Activated T-helper 9 cell treated with anti-CD3 and anti-CD28 coated beads, Interleukin-2, amount 50 U/mL, for 16 hours (primary cell): ENCODE measurements at places on chromosomes 13 and 19.

- no peak for DNase-seq
Measured at GRCh38 chr19:13804830-13805683, 9.8 kb downstream of the ZSWIM4 start.

DNA sequence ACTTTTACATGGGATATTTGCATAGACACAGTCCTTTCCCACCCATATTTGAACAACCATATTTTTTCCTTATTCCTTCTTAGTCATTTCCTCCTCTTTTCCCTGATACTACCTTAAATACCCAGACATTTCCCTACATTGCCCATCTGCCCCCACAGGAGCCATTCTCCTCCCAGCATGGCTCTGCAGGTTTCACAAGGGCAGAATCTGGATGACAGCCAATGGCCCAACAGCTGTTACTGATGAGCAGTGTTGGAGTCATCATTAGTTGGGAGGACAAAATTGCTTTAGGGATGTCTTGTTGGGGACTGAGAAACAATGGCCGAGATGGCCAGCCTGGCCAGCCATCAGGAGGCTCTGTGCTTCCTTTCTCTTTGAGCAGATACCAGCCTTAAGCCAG is 209.5 kb downstream of the KLF5 start:
- no peak for DNase-seq

DNA sequence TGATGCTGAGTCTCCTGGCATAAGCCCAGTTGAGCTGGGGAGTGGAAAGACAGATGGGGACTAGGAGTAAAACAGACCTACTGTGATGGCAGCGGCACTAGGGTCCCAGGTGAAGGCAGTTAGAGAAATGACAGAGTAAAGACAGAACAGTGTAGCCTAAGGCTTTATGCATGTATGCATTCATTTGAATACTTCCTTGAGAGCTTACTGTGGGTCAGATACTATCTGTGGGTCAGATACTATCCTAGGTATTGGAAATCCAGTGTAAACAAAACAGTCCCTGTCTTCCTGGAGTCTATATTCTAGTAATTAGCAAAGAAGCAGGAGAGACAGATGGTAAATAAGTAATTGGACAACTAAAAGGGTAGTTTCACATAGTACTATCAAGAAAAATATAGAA is 73.7 kb upstream of the LRCH1 start:
- no peak for DNase-seq

DNA sequence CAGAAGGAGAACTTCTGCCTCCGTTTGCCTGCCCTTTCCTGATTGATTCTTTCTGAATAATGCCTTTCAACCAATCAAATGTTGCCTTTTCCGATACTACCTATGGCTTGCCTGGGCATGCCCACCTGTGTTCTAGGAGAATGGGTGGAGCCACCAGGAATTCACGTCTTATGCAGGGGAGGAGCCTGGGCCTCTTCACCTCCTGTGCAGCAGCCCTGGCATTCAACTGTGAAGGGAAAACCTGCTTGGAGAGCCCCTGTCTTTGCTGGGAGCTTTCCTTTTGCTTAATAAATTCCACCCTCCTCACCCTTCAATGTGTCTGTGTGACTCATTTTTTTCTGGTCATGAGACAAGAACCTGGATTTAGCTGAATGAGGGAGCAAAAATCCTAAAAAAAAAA is 730.7 kb downstream of the UQCRFS1 start:
- DNase-seq, result no peak

GRCh38 chr13:112175162-112176075 is 108.5 kb downstream of the SOX1 start:
- no peak for DNase-seq

DNA sequence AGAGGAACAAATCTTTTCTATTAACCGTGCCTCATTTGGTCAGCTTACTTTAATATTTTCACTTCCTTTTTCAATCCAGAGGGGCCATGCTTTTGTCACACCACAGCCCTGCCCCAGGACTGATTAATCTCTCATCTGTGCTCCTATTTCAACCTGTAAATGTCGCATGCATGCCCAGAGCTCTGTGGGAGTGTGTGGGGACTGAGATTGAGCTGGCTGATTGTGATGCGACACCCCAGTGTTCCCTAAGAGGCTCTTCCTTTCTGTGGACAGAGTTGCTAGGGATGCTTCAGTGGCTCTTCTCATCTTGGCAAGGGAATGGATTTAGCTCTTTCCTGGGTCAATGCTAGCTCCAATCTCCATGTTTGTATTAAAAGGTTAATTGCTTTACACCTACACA is 249.6 kb downstream of the TDRD3 start:
- no peak for DNase-seq

- no peak for DNase-seq
Measured at GRCh38 chr13:93818345-93818744, 591.7 kb downstream of the GPC6 start.

GRCh38 chr13:80336370-80336769 is 4.6 kb downstream of the SPRY2 start:
- no peak for DNase-seq

- DNase-seq, result no peak
Measured at GRCh38 chr13:44212633-44213396, 160.8 kb upstream of the SERP2 start.

GRCh38 chr13:29411481-29411880 is 184.0 kb downstream of the SLC7A1 start:
- DNase-seq, result no peak

DNA sequence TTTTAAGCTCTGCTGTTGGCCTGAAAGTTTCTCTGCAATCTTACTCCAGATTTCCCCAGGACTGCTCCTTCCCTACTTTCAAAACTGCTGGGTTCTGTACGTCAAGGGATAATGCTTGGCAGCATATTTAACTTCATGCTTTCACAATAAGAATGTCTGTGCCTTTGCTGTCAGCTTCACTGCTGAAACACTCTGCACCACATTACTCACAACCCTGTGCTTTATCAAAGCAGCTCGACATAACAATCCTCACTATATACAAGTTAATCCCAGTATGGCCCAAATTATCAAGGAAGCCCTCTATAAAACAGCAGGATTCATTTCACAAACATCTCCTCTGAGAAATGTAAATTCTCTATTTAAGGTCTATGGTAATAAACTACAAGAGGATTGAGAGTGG is 17.5 kb downstream of the LATS2 start:
- no peak for DNase-seq

- DNase-seq, result no peak
Measured at GRCh38 chr13:36710396-36710795, 36.6 kb downstream of the SERTM1 start.

DNA sequence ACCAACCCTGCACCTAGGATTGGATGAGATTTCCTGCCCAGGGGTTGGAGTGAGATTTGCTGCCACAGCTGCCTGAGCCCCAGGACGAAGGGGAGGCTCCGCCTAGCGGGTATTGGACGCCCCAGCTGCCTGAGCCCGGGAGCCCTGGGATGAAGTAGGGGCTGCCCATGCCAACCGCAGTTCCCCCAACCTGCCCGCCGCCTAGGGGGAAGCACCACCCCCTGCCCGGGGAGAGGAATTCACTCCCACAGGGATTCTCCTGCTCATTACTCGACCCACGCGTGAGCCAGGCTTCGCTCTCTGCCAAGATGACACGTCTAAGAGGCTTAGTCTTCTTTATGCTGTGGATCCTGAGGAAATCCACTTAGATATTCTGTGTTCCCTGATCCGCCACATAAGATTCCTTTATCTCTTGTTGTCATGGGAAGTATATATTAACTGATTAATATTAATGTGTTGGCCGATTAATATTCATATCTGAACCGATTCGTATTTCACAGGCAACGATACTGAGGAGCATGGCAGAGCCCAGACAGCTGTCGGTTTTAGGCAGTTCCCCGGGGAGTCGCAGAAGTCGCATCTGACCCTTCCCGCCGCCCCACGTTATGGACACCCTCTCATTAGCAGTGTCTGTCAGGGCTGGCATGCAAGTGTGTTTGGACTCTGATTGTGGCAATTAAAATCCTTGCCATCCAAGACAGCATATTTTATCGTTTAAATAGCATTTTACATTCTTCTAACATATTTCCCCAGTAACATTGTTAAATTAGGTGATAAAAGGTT is 44.5 kb upstream of the KCTD15 start:
- no peak for DNase-seq

DNA sequence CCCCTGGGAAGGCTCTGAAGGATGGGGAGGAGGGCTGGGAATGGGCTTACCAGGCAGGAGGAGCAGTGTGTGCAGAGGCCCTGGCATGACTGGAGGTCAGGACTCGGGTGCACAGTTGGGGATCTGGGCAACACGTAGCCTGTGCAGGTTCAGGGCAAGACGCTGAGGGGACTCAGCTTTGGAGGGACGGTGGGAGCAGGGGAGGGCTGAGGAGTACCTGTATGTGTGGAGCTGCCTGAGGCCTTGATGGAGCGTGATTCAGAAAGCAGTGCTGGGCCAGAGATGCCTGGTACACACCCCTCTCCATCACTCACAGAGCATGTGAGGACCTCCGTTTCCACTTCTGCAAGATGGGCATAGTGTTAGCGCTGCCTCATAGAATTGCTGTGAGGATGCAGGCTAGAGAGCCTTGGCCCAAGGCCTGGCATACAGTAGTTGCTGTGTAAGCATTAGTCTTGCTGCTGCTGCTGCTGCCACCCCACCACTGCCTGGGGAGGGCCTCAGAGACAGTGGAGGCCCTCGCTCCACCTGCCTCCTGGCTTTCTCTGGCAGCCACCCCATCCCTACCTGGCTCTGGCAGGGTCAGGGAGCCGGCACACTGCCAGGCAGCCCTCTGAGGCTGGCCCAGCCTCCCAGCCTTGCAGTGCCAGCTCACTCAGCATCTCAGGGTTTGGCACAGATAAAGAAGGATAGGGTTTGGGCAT is 2.4 kb downstream of the PAK4 start:
- no peak for DNase-seq

DNA sequence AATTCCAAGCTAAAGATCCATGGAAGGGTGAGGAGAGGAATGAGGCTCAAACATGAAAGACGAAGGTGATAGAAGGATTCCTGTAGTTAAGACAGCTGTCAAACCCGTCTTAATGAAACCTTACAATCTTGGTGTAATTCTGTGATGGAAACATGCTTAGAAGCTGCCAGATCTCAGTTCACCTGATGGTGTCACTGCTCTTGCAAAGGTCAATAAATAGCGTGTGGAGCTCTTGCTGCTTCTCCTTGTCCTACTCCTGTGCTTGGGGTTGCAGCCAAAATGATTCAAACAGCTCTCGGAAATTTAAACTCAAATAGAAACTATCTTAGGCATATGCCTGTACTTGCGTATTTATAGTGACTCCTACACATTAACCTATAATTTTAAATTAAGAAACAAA is 1705.0 kb downstream of the OLFM4 start:
- DNase-seq, result no peak

GRCh38 chr13:44726778-44727177 is 150.6 kb upstream of the TSC22D1 start:
- no peak for DNase-seq

DNA sequence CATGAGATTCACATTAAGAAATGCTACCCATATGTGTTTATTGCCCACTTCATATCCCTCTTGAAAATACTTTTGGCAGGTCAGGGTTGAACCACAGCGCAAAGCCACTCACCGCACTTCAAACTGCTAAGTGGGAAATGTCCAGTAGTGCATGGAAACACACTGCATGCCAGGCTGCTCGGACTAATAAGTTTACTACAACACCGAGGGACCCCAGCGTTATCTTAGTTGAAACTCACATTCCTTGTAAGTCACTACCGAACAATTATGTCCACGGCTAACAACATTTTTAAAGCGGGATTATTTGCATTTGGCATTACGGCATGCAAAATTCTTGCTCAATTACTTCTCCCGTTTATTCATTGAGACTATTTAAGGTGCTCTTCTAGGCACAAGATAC is 4.0 kb downstream of the BRD4 start:
- no peak for DNase-seq

GRCh38 chr19:16060294-16060693 is 16.0 kb upstream of the TPM4 start:
- DNase-seq, result no peak

GRCh38 chr19:1027650-1028061 is 1.2 kb downstream of the CNN2 start:
- no peak for DNase-seq

- no peak for DNase-seq
Measured at GRCh38 chr13:22014469-22014868, 343.6 kb downstream of the FGF9 start.

DNA sequence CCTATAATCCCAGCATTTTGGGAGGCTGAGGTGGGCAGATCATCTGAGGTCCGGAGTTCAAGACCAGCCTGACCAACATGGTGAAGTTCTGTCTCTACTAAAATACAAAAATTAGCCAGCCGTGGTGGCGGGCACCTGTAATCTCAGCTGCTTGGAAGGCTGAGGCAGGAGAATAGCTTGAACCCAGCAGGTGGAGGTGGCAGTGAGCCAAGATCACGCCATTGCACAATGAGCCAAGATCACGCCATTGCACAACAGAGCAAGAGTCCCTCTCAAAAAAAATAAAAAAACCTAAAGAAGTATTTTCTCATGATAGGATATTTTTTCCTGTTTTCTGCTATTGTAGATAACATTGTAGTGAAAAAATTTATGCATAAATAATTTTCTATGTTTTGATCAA is 13.3 kb downstream of the IFT88 start:
- DNase-seq, result no peak

DNA sequence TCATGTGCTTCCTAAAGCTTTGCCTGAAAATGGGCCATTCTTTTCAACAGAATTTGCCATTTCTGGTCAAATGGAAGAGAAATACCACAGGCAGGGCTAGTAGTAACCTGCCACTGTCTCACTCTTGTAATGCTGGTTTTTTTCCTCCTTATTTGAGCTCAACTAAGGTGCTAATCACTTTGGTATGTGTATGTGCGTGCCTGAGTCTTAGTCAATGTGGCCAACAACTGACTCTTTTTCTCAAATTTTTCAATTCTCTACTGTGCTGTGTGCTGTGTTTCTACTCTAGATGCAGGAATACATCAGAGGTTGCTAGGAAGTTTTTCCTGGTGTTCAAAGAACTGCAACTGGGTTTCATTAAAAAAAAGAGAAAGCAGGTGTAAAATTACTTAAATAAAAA is 870.2 kb downstream of the EFNB2 start:
- no peak for DNase-seq

- DNase-seq, result no peak
Measured at GRCh38 chr13:20360041-20360491, 127.9 kb upstream of the GJB6 start.

- DNase-seq, result no peak
Measured at GRCh38 chr13:64071352-64071751, 2655.7 kb upstream of the PCDH20 start.

DNA sequence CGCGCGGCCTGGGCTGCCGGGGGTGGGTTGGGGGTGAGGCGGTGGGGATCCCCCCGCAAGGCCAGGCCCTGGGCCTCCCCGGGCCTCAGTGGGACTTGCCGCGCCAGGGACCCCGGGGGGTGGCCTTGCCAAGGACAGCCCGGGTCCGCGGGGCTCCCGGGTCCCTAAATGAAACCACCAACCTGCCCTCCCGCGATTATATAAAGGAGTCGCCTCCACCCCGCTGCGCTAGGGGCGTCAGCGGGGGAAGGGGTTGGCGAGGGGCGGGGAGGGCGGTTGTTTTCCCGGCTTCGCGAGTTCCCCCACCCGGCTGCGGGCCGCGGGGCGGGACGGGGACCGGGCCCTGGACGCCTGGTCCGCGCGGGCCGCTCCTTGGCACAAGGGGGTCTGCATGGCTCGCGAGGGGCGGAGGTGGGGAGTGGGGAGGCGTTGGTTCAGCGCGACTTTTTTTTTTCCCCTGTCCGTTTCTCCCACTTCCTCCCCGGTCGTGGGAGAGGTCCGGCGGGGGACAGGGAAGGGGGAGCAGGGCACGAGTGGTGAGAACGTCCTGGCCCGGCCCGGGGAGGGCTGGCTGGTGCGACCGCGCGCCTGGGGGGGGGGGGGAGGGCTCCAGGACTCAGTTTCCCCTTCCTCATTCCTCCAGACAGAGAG is 822 bp upstream of the ZBTB7A start:
- no peak for DNase-seq

- no peak for DNase-seq
Measured at GRCh38 chr19:29411113-29411581, 114.6 kb upstream of the VSTM2B start.
